ENCODE measurements at places on chromosomes 3 and 15.

DNA sequence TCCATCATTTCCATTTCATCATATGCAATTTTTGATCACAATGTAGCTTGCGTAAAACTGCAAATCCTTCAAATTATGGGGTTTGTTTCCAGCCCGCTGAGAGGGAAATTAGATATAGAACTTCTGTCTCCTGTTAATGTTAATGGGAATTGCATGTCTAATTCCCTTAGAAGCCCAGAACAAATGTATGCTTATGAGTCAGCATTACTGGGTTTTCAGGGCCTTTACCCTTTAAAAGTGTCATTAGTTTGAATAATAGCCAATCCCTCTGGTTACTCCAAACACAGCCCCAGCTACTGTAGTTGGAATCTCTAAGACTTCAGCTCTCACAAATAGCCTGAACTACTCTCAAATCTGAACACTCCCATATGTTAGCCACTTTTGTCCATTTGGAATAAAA is 439.4 kb downstream of the C3orf38 start:
- DNase-seq: no peak

DNA sequence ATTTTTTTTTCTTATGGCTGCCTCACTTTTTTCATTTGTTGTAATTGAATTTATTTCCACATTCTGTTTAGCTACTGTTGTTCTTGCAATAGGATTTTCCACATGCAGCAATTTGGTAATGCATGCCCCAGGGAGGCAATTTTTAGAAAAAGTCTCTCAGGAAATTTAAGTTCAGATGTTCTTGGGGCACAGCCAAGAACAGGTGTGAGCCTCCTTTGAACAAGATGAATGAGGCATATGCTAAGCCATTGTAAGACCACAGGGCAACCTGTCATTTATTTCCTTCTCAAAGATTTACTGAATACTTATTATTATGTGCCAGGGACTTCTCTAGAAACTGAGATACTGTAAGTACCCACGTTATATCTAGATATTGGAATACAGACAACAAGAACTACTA is 549.5 kb downstream of the DIPK2A start:
- DNase-seq: no peak

GRCh38 chr3:66598168-66598567 is 97.3 kb upstream of the LRIG1 start:
- DNase-seq: no peak

DNA sequence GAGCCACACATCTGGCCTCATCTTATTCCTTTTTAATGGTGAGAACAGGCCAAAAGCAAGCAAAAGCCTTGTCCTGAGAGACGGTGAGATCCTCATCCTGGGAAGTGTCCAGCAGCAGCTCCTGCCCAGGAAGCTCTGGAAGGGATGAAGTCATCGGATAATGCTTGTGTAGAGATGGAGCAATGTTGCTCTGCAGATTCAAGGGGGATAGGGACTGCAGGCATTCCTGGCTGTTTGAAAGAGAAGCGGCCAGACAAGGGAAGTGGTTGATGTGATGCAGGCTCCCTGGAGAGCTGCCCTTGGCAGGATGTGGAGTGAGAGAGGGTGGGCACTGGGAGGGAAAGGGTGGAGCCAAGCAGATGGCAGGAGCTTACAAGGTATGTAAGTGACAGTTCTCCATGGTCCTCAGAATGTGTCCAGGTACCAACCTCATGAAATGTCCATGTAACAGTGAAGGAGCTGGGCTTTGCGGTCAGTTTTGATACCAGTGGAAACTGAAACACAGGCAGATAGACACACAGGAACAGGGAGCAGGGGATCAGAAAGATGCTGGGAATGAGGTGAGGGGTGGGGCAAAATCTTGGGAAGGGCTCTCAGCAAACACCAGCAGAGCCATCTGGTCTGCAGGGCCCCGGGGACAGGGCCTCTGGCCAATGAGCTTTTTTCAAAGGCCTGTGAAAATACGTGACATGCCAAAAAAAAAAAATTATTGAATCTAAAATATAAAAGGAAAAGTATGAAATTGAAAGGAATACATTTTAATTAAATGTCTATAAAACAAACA is 32.2 kb upstream of the LACTB start:
- DNase-seq: peak; percentile 98
